D721Med (cell line): ENCODE measurements at places on chromosomes 6 and 20.

DNA sequence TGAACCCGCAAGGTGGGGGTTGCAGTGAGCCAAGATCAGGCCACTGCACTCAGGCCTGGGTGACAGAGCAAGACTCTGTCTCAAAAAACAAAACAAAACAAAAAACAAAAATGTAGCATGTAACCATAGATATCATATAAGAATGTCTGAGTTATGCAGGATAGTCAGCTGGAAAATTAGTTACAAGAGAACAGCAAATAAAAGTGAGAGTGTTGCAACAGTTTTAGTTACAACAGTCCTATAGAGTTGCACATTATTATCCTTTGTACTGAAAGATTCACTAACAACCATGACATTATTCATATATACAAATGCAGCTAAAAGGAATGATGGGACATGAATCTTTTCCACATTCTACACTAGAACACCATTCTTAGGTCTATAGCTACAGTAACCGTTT is 16.4 kb downstream of the RNF24 start:
- DNase-seq, result no peak

DNA sequence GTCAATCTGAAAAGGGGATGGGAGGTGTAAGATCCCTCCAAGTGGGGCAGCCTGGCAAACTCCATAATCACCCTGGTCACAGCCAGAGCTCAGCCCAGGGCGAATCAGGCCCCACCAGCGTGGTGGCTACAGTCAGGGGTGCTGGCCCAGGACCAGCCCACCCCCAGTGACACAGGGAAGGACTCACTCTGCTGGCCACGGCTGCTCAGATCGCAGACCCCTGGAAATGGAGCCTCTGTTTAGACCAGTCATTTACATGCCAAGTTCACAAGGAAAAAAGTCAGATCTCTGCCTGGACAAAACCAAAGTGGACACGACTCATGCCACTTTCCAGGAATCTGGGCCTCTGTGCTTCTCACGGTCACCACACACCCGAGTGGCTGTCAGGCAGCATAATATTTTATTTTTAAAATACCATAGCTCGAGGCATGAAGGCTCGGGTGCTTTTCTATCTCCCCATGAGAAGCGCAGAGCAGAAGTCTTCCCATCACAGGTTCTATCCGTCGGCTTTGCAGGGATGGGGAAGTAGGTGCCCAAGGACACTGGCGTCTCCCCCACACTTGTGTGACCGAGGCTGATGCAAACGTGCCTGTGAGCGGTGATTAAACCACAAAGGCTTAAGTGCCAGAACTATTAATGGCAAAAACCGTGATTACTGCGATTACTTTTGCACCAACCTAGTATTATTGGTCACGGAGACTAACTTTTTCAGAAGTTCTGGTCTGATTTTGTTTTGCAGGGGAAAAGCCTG is 13.0 kb downstream of the PXDC1 start:
- no peak for DNase-seq

DNA sequence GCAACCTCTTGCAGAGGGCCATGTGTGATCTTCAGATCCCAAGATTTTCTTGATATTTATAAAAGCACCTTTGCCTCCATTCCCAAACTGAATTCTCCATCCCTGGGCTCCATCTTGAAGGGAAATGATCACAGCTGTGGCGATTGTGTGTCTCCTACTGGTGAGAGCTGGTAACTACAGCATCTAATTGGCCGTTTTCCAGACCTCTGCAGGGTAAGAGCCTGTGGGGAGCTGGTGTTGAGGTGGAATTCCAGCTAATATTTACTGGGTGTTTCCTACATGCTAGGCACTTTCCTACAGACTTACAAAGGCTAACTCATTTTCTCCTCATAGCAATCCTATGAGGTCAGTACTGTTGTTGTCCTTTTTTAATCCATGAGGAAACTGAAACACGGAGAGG is 59.2 kb upstream of the FNDC1 start:
- DNase-seq, result no peak

- DNase-seq, result no peak
Measured at GRCh38 chr20:30922129-30922528, 335.3 kb upstream of the DEFB115 start.
